ENCODE measurements at places on chromosomes 12 and 14.

DNA sequence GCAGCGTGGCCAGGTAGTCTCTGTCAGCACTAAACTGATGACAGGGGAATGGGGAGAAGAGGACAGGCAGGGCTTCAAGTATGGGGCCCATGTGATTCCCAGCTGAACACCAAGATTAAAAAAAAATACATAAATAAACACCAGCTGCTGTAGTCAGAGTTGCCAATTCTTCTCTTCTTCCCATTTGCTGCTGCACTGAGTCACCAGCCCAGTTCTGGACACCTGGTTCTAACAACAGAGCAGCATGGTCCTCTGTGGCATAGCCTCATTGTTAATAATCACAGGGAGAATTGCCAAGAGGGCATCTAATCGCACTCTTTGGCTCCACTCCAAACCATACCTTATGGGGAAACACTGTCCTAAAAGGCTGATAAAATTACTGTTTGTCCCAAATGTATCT is 15.1 kb downstream of the PPM1H start:
- no peak for DNase-seq

- no peak for DNase-seq
Observed at GRCh38 chr12:101863981-101864380, 13.4 kb upstream of the DRAM1 start.

- DNase-seq: no peak
Observed at GRCh38 chr14:90696720-90697119, 119.5 kb downstream of the TTC7B start.

GRCh38 chr14:103198131-103199105 is 75.2 kb downstream of the TNFAIP2 start:
- no peak for DNase-seq

- DNase-seq: no peak
Observed at GRCh38 chr12:106147956-106148355, 9.2 kb upstream of the NUAK1 start.

- no peak for DNase-seq
Observed at GRCh38 chr14:68113343-68113930, 293.9 kb downstream of the RAD51B start.

- no peak for DNase-seq
Observed at GRCh38 chr14:80364274-80364673, 153.0 kb upstream of the DIO2 start.

GRCh38 chr14:35164849-35165248 is 42.5 kb downstream of the PRORP start:
- DNase-seq: no peak

- DNase-seq: no peak
Observed at GRCh38 chr12:106392759-106393158, 35.2 kb downstream of the POLR3B start.

GRCh38 chr12:16562921-16563320 is 43.0 kb downstream of the LMO3 start:
- no peak for DNase-seq

DNA sequence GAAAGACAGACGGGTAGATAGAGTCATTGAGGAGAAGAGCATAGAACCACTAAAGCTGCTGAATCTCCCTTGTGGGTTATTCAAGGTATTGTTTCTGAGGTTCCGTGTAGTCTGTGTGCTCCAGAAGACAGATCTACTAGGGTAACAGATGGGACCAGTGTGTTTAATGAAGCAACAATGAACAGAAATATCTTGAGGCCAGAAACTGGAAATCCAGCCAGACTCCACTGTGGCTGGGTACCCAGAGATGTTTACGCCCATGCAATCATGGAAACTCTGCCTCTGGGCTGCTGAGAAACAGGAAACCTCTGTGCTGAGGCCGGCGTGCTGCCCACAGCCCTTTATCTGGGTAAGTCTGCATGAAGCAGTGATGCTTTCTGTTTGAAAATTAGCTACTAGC is 8.3 kb downstream of the PROX2 start:
- no peak for DNase-seq

DNA sequence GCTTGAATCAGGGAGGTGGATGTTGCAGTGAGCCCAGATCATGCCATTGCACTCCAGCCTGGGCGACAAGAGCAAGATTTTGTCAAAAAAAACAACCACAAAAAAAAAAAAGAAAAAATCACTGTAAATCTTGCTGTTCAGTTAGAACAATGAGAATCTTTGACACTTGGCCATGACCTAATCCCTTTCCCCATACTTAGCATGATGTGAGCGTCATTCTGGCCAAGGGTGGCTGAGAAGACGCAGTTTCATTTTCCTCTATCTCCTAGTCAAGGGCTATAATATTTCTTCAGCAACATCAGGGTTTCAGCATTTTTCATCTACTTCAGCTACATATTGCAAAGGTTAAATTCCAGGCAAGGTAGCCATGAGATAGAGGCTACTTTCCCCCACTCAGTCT is 599.4 kb upstream of the MDGA2 start:
- no peak for DNase-seq

- no peak for DNase-seq
Observed at GRCh38 chr12:66119870-66120241, 10.7 kb downstream of the LLPH start.

GRCh38 chr14:24281636-24282035 is 10.2 kb upstream of the RABGGTA start:
- DNase-seq: no peak

GRCh38 chr12:123991372-123991951 is 18.4 kb downstream of the ZNF664 start:
- no peak for DNase-seq

DNA sequence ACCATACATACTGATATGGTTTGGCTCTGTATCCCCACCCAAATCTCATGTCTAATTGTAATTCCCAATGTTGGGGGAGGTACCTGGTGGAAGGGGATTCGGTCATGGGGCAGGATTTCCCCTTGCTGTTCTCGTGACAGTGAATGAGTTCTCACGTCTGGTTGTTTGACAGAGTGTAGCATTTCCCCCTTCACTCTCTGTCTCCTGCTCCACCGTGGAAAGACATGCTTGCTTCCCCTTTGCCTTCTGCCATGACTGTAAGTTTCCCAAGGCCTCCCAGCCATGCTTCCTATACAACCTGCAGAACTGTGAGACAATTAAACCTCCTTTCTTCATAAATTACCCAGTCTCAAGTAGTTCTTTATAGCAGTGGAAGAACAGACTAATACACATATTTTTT is 28.8 kb upstream of the DTX1 start:
- no peak for DNase-seq

GRCh38 chr12:96343347-96343954 is 56.8 kb downstream of the CDK17 start:
- DNase-seq: peak; percentile 44

DNA sequence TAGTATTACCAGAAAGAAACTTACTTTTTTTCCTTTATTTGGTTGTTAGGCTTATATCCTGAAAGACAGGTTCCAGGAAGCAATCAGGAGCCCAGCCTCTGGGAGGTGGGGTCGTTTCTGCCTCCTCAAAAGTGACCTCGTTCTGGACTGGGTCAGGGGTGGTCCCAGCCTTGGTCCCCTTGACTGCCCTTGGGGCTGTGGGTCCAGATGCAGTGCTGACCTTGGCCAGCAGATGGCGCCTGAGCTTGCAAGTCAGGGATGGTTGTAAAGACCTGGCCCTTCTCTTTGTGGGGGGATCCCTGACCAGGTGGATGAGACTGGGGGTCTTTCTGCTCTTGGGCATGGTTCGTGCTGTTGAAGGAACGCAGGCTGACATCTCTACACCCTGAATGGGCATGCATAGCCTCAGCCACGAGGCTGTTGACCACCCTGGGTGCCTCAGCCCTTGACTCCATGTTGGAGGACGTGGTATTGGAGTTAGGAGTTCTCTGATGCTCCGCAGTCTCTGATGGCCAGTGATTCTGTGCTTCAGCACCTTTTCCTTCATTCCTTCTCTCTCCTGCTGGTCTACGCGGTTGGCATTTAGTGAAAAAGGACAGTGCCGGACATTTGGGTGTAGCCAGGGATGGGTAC is 62.4 kb downstream of the ADCK1 start:
- peak; percentile 53 for DNase-seq

GRCh38 chr12:27852742-27853141 is 72.7 kb upstream of the MANSC4 start:
- no peak for DNase-seq

- DNase-seq: no peak
Observed at GRCh38 chr12:67046062-67046461, 223.1 kb upstream of the CAND1 start.

- DNase-seq: no peak
Observed at GRCh38 chr12:93519859-93520258, 52.5 kb downstream of the MRPL42 start.

DNA sequence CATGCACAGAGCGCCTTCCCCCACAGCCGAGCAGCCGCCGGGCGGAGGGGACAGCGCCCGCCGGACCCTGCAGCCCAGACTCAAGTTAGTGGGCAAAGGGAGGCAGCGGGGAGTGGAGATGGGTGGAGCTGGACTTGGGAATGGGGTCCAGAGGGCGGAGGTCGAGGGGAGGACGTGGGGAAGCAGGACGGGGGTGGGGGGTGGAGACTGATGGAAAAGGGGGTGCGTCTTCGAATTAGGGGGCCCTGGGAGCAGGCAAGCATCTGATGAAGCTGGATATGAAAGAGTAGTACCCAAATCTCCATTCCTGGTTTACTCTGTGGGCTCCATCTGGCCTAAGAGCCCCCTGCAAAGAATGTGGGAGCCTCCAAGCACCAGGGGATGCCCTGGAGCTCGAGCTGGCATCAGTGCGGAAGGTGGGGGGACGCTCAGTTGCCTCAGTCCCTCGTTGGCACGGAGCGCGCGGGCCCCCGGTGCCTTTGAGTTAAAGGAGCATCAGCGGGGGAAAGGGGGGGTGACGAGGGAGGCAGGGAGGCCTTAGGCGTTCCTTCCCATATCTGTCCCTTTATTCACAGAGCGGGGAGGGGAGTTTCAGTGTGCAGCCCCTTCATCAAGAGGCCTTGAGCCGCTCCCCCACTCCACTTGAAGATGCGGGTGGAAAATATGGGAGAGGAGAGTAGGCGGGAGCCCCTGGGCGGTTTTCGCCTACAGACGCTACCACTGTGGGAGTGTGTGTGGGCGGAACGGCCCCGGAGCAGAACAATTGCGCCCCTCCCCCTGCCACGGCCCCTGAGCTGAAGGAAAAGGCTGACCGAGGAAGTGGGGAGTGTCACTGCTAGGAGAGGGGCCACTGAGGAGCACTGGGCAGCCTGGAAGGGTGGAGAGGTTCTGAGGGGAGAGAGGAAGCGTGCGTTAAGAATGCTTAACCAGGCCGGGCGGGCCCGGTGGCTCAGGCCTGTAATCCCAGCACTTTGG is 644 bp downstream of the NAB2 start:
- no peak for DNase-seq

DNA sequence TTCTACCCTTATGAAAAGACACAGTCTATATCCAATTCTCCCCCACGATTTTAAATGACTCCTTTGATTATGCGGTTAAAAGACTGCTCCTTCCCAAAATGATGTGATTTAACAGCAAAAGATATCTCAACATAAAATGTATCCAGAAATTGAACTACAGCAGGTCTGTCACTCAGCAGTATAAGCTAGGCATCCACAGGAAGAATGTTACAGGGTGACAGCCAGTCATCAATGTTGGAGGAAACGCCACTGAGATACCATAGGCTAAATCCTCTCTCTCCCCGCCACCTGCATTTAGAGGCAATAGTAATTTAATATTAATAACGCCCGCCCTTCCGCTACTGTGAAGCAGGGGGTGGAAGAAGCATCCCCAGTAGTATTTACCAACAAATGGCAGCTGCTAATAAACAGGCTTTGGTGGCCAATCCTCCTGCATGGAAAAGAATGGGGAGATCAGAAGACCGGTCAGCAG is 613 bp downstream of the RECQL start:
- DNase-seq: peak; percentile 8

- no peak for DNase-seq
Observed at GRCh38 chr12:115984616-115985015, 292.9 kb downstream of the MED13L start.

DNA sequence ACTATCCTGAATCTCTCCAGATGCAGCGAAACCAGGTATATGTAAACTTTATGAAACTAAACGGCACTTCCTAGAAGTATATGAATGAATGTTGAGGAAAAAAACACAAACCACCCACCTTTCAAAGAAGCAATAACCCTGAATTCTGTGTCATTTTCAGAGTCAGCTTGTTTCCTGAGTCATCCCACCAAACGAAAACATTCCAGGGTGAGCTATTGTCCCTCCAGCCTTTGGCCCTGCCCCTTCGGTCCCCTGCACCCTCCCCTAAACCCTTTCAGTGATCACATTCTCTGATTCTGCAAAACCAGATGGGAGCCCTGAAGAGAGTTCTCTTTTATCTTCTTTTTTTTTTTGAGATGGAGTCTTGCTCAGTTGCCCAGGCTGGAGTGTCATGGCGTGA is 202.6 kb upstream of the ALG10B start:
- DNase-seq: no peak

- DNase-seq: no peak
Observed at GRCh38 chr12:52216100-52216499, 16.9 kb upstream of the KRT7 start.

- no peak for DNase-seq
Observed at GRCh38 chr14:33279865-33280264, 341.2 kb downstream of the NPAS3 start.

GRCh38 chr14:69539631-69540410 is 34.9 kb downstream of the CCDC177 start:
- DNase-seq: no peak

DNA sequence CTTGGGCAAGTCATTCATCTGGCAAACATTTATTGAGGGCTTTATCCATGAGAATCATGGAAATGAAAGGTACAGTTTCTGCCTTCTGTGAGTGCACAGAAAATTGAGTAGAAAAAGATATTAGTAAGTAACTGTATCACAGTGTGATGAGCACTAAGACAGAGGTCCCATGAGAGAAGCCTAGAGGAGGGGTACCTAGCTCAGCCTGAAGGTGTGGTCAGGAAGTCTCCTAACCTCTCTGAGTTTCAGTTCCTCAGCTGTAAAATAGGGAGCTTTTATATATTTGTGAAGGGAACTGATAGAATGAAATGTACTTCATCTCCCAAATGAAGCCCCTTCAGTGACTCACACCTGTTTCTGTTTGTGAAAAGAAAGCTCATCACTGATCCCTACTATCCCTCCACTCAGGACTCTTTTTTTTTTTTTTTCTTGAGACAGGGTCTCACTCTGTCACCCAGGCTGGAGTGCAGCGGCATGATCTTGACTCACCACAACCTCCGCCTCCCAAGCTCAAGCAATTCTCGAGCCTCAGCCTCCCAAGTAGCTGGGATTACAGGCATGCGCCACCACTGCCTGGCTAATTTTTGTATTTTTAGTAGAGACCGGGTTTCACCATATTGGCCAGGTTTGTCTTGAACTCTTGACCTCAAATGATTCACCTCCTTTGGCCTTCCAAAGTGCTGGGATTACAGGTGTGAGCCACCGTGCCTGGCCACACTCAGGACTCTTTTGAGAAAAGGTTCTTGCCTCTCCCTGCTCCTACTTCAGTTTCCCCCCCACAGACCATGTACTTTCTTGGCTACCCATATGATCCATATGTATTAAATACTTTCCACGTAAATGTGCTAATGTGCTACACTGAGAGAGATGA is 93.7 kb upstream of the FUT8 start:
- DNase-seq: no peak

GRCh38 chr14:23483236-23483854 is 13.8 kb downstream of the NGDN start:
- no peak for DNase-seq

GRCh38 chr14:72965249-72965648 is 39.0 kb downstream of the DCAF4 start:
- no peak for DNase-seq

- DNase-seq: no peak
Observed at GRCh38 chr14:45757655-45758054, 504.7 kb upstream of the MIS18BP1 start.

- DNase-seq: no peak
Observed at GRCh38 chr14:30527196-30527595, 31.8 kb upstream of the G2E3 start.
